Stimulated activated CD4-positive, alpha-beta T cell treated with anti-CD3 and anti-CD28 coated beads, Interleukin-12 subunit alpha, Interleukin-12 subunit beta, amount 100 ng/mL, for 24 hours (primary cell): ENCODE measurements at places on chromosomes 3 and 15.

GRCh38 chr3:100613721-100614390 is 4.5 kb downstream of the ADGRG7 start:
- no peak for DNase-seq

DNA sequence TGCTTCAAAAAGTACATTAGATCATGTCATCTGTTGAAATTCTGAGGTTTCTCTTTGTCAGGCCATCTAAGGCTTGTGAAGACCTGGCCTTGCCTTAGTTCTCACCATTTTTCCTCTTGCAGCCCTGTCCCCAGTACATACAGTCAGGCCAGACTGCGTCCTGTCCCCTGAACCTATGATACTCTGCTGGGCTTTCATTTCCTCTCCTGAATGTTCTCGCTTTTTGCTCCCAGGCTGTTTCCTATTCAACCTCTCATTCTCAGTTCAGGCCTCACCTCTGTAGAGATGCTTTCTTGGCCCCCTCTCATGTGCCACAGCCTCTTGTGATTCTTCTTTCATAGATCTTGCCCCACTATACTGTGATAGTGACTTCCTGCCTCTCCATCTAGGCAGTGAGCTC is 648.8 kb upstream of the KCNMB2 start:
- DNase-seq = no peak

- DNase-seq = no peak
Measured at GRCh38 chr3:171791692-171792076, 18.6 kb downstream of the PLD1 start.

DNA sequence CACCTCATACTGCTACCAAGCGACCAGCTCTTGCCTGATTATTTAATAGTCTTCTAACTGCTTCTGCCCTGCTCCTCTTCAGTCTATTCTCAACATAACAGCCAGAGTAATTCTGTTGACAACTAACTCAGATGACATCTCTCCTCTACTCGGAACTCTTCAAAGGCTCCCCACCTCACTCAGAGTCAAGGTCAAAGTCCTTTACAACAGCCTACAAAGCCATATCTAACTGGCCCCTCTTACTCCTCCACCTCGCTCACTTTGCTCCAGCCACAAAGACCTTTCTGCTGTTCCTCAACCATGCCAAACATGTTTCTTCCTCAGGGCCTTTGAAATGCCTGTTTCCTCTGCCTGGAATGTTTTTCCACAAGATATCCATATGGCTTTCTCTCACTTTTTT is 43.6 kb downstream of the PIK3R4 start:
- DNase-seq = no peak

DNA sequence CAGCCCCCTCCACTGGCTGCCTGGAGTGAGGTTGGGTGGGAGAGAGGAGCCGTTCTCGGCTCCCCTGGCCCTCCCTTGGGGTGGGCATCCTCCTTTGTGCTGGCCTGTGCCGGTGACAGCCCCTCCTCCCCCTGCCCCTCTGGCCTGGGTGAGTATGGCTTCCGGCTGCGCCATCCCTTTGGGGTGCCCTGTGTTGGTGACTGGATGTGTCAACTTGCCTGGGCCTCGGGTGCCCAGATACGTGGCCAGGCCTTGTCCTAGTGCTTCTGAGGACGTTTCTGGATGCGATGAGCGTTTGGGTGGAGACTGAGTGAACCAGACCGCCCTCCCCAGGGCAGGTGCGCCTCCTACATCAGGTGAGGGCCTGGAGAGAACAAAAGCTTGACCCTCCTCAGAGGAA is 59.7 kb downstream of the PLXNA1 start:
- no peak for DNase-seq

DNA sequence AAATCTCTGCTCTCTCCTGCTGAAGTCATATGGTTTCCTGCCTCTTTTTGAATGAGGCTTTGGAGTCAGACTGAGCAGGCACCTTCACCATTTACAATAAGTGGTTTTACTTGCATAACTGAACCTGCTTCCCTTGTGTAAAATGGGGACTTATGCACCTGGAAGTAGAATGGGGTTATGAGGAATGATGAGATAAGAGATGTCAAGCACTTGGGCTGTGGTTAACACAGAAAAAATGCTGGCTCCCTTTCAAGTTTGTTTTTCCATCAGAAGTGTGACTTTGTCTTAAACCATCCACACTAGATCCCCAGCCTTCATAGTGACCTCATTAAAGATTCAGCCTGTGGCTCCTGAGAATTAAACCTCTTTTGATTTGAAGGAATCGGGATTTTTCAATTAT is 5.2 kb downstream of the EXOSC7 start:
- DNase-seq = no peak

GRCh38 chr15:49227602-49228001 is 57.6 kb downstream of the GALK2 start:
- DNase-seq = no peak

DNA sequence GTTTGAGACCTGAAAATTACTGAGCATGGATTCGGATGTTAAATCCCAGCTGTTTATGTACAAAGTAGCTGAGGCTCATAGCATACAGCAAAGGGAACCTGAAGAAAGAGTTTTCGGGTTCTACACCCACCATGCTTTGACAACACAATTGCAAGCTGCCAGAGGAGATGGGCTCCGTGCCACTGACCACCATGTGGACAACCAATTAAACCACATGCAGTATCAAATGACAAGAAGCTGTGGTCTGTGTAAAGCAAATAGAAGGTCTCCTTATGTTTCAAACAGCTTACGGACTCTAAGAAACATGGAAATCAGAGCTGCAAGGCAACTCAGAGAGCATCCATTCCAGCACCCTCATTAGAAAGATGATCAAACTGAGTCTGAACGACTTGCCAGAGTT is 12.9 kb downstream of the GABRB3 start:
- no peak for DNase-seq

- no peak for DNase-seq
Measured at GRCh38 chr3:33363113-33363800, 76.9 kb downstream of the UBP1 start.

GRCh38 chr3:117798221-117798620 is 1088.6 kb downstream of the TUSC7 start:
- DNase-seq = no peak

GRCh38 chr3:16904423-16905417 is 20.0 kb downstream of the PLCL2 start:
- no peak for DNase-seq

DNA sequence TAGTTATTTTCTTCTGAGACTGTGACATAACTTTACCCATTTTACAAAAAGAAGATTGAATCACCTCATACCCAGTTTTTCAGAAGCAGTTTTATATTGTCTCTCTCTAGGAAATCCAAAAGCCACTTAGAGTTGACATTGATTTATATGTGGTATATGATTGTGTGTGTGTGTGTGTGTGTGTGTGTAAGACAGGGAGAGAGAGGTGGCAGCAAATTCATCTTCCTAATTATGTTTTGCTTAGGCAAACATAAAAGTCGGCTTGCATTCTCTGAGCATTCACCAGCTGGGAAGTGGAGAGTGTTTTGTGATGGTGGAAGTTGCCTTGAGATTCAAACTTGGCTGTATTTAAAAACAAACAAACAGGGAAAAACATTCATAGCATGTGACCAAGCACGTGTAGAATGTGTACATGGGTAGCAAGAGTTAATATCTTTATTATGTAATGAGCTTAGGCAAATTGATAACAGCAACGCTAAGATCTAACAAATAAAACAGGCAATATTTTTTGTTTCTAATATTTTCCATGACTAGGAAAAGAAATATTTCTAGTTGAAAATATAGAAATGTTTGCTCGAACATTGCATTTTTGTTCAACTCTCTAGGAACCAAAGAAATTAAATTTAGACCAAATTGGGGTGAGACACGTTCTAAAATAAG is 64.4 kb upstream of the IGF1R start:
- no peak for DNase-seq

- DNase-seq = no peak
Measured at GRCh38 chr15:73955861-73956742, 29.8 kb downstream of the LOXL1 start.

DNA sequence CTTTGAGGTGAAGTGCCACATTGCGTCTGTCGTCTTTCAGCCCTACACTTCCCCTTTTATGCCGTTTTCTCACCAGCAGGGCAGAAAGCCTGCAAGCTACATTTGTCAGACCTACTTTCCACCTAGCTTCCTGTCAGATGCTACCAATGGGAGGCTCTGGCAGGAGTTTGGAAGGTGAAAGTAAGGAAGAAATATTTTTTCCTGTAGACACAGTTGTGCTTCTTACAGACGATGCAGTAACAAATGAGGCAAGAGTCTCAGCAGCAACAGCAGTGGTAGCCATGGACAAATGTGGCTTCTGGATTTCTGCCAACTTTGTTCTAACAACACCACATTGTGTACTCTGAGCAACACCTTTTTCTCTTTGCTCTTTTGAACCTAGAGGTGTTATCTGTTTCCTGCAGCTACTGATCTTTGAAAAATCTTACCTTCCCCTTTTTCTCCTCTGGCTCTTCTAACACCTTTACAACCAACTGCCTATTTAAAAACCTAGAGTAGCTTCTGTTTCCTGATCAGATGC is 70.6 kb upstream of the STT3B start:
- DNase-seq = no peak

DNA sequence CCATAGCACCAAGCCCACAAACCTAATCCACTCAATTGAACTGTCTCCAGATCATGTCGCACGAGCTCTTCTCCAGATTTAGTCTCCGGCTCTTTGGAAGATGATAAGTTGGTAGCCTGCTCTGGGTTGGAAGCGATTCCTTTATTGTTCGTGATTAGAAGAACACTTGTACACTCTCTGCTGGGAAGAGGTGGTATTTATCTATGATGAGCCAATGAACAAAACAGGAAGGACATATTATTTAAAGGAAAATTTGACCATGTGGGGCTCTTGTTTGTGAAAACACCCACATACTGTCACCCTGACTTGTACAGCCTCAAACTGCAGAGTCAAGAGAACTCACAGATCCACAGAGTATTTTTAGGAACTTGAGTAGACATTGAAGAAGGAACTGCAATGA is 54.4 kb downstream of the MYZAP start:
- no peak for DNase-seq

- no peak for DNase-seq
Measured at GRCh38 chr3:20537234-20537633, 351.2 kb upstream of the SGO1 start.
